ENCODE measurements at places on chromosomes 2 and 18. TPM values are rescaled to one million over a fixed set of nuclear protein-coding genes. Genes with fewer than 3 reads are reported as not detected.

Gene CFAP65
- not detected for total RNA-seq

Gene UPP2
- not detected for total RNA-seq

Gene ACMSD
- not detected for total RNA-seq

Gene CREG2
- not detected for total RNA-seq

Gene CIB4
- not detected for total RNA-seq

GRCh38 chr2:5562426-5562825, 129.8 kb upstream of the SOX11 start:
- no peak for DNase-seq

DNA sequence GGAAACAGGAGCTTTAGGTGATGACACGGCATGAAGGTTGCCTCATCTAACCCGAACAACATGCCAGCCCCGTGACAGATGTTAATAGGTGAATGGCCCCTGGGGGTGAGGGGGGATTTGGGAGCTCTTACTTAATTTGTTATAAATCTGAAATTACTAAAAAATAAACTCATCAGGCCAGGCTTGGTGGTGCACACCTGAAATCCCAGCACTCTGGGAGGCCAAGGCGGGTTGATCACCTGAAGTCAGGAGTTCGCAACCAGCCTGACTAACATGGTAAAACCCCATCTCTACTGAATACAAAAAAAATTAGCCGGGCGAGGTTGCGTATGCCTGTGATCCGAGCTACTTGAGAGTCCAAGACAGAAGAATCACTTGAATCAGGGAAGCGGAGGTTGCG, 6.1 kb downstream of the STK25 start:
- DNase-seq = no peak

GRCh38 chr2:27174638-27175037, 25.8 kb downstream of the TCF23 start:
- DNase-seq = no peak

DNA sequence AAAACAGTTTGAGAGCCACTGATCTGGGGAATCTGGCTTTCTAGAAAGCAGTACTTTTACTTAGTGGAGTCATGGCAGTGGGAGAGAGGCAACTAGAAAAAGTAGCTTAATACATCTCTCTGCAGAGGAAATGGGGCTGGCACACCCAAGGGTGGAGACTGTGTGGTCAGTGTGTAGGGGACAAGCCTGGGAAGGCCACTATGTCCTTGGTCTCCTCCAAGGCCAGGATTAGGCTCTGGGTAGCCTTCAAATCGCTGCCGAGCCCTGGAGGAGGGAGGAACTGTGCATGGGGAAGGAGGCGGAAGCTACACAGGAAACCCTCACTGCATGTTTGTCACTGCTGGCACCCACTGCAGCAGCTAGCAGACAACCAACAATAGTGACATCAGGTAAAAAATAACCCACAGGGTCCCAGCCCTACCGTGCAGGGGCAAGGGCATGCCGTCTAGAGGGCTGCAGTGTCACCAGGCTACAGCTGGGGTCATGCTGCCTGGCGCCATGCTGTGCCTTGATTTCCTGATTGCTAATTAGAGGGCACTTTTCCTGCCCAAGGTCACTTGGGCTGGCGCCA, 34.8 kb downstream of the LBH start:
- DNase-seq = peak; percentile 51

- no peak for DNase-seq
Observed at GRCh38 chr2:56053679-56054078, 130.1 kb upstream of the EFEMP1 start.

- no peak for DNase-seq
Observed at GRCh38 chr2:217830807-217831206, 172.0 kb downstream of the TNS1 start.

DNA sequence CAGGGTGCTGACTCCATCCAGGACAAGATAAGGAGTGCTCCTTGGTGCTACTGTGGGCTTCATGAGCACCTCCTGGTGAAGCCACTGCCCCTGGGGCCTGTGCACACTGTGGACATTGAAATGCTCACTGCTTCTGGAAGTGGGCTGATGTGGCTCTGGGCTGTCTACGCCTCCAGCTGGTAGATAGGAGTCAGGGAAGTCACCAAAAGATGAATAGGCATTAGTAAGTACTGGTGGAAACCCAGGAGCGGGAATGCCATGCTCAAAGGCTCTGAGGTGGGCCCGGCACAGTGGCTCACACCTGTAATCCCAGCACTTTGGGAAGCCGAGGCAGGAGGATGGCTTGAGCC, 79.2 kb upstream of the MSH2 start:
- no peak for DNase-seq

DNA sequence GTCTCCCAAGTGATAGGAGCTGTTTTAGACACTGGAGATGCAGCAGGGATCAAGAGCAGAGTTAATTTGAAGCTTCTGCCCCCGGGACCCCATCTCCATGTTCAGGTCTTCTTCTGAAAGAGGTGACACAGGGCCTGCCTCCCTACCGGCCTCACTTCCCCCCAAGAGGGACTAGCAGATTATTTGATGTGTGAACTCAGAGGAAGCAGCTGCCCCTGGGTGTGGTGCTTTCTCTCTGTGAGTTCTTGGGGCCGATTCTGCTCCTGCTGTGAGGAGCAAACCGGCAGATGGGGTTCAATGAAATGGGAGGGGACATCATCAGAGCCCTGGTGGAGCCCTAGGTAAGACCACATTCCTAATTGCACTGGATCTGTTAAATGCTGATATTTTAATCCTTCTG, 193.4 kb downstream of the FBXO15 start:
- DNase-seq = no peak

DNA sequence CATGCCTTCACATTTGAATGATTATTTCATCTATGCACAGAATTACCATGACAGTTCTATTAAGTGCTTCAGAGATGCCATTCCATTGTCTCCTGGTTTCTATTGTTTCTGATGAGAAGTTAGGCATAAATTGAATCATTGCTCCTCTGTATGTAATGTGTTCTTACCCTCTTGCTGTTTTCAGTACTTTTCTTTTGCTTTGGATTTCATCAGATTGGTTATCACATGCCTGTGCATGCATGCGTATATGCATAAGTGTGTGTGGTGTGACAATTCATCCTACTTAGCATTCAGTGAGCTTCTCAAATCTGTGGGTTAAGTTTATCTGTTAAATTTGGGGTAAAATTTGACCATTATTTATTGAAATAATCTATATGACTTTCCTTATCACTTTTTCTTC, 263.3 kb upstream of the RND3 start:
- DNase-seq = no peak

All from Right ventricle myocardium superior (tissue), 1 donor.